Activated T-helper 1 cell treated with anti-CD3 and anti-CD28 coated beads, Interleukin-12 subunit alpha, Interleukin-12 subunit beta, Interleukin-2, Interleukin-4 antibody, amounts not matched to agents 30 ng/mL and 10 ng/mL and 1 ng/mL, durations not matched to agents 14 hours and 24 hours and 36 hours (primary cell): ENCODE measurements at places on chromosomes 12 and 14.

DNA sequence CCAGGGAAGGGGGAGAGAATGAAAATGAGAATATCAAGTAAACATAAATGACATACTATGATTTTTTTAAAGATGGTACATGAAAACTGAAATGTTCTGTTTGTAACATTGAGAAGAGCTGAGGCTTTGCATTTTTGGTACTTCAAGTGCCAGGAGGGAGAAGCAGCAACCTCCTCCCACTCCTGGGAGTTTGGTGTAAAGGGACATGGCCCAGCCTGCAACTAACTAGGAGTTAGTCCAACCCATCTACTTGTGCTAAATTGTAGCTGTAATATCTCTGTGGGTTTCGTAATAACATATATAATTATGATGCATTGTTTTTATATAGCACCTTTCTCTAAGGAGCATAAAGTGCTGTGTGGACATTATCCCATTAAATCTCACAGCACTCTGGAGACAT, 517.5 kb downstream of the NELL2 start:
- no peak for DNase-seq

- DNase-seq: no peak
Observed at GRCh38 chr12:52558781-52559445, 6.0 kb upstream of the KRT71 start.

DNA sequence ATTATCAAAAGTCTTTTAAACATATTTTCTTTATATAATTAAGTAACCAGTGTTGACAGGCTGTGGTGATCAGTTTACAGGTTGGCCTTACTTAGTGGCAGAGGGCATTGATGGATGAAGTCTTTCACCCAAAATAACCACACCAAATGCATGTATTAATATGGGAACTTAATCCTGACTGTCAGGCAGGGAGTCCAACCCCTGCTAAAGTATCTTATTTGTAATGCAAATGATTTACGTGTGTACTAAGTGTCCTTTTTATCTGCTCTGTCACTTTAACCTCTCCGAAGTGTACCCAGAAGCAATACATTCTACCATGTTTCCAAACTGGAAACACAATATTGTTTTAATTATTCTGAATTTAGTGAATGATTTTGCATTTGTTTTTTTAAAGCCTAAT, 1.4 kb downstream of the MYBPC1 start:
- no peak for DNase-seq

DNA sequence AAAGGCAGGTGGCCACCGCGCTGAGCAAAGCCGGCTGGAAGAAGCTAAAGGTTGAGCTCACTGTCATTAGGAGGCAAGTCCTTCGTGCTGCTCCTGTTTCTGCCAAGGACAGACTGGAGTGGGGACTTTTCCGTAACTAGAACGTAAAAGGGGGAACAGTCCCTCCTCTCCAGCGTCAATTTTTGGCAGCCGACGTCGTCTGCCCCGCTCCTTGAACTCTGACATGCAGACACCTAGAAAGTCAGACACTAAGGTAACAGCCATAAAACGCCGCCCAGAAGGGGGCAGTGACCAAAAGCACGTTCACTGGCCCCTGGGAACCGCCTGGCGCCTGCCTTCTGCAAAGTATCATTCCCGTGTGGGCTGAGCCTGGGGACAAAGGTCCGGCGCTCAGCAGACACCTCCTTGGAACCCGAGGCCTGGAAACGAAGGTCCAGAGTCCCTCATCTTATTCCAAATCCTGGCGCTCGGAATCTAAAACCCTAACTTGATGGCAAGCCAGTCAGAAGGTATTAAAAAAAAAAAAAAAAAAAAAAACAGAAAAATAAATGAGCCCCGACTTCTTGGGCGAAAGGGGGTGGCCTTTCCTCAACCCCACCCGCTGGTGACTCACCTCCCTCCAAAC, 1.1 kb upstream of the LRP1 start:
- peak; percentile 47 for DNase-seq

DNA sequence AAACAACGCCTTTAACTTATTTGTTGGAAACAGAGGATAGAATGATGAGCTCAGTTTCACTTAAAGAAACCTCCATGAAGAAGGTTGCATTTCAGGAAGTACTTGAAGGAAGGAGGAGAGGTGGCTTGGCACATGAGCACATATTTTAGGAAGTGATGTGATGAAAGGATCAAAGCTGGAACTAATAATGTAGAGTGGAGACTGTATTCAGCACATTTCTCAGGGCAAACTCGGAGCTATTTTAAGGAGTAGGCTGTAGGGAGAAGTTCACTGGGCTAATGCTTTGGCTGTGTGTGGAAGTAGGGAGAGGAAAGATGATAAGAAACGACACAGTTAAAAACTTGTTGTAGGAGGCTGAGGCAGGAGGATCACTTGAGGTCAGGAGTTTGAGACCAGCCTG, 272.8 kb downstream of the AKAP6 start:
- DNase-seq: no peak

GRCh38 chr14:105374389-105374788, 23.9 kb upstream of the TEX22 start:
- no peak for DNase-seq

DNA sequence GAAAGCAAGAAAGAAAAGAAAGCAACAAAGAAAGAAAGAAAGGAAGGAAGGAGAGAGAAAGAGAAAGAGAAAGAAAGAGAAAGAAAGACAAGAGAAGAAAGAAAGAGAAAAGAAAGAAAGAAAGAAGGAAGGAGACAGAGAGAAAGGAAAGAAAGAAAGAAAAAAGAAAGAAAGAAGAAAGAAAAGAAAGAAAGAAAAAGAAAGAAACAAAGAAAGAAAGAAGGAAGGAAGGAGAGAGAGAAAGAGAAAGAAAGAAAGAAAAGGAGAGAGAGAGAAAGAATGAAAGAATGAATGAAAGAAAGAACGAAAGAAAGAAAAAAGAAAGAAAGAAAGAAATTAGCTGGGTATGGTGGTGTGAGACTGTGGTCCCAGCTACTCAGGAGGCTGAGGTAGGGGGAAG, 400.1 kb upstream of the MDGA2 start:
- DNase-seq: no peak

DNA sequence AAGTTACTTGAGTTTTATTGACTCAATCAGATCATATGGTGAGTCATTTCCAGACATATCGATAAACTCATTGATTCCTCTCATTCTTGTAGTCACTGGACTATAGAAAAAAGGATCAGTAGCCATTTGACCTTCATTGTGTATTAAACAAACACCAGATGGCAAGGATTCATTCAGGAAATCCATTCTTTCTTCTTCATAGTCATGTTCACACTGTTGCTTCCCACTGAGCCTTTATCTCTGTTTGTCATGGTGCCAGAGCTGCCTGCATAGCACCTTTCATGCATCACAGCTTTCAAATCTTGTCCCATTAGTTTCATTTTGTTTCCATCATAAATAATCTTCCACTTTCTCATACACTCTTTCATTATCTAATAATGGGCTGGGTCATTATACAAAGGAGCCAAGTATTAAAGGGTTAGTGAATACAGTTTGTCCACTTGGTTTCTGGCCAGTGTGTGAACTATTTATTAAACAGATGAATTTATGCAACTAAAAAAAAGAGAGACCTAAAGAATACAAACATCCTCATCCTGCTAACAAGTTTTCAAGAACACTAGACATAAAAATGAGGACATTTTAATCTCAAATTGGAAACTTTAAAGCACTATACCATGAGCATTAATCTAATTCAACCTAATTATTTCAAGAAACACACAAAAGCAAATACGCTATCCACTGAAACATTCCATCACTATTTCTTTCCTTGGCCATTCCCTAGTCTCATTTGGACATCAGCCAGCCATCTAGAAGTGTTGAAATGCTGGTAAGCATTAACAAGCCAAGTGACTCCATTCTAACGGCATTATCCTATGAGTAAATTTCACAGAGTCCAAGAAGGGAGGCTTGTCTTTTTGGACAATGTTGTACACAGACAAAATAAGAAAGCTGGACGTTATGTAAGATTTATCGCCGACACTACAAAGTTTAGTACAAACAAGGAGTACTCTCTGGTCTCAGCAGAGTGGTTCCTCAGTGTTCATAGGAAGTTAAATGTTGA, 476.5 kb downstream of the FOXG1 start:
- no peak for DNase-seq

DNA sequence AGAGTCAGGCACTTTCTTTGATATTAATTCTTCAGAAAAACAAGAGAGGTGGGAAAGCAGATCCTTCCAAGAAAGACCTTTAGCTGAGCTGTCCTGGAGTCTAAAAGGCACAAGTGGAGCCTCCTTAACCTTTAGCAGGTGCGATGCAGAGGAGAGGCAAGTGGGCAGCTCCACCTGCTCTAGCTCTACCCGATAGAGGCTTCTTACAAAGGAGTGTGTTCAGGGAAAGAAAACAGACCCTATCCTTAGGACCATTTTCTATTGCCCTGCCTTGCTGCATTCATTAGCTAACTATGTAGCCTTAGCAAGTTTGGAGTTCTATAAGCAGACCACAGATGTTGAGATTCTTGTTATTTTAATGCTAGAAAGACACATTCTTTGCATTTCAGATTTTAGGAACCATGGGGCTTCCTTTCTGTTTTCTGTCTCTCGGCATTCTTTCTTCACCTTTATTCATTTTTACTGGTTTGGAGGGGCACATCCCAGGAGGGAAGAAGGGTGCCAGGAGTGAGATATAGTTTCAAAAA, 214.5 kb downstream of the EGLN3 start:
- DNase-seq: no peak

- no peak for DNase-seq
Observed at GRCh38 chr14:56120091-56120691, 2.0 kb downstream of the PELI2 start.

GRCh38 chr12:27293463-27293862, 39.2 kb upstream of the BMAL2 start:
- DNase-seq: no peak

DNA sequence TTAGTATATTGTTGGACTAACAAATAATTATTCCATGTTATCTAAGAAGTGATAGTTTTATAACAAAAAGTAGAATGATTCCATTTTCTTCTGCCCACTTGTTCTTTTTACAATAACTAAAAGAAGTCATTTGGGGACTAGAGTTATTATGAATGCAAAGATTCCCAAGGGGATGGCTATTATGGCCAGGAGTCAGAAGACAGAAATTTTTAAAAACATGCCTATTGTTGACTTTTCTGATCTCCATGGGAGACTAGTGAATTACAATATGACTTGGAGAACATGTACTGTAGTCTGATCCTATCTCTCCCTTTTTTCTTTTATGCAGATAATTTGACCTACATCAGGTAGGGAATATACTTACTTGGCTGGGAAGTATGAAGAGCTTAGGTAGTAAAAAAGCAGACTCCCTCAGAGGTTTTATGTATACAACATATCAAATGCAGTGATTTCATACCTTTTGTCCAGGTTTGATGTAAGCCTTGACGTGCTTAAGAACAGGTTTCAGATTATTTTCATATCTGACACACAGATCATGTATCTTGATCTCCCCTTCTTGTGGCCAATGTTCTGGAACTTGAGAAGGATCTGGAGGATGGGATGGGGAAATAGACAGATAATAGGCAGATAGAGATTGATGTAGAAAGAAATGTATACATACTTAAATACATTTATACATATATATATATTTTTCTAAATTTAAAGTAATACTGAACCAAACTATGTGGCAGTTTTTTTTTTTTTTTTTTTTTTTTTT, 41.0 kb upstream of the KCNJ8 start:
- DNase-seq: no peak

- DNase-seq: no peak
Observed at GRCh38 chr12:55718624-55719275, 1.4 kb upstream of the RDH5 start.

DNA sequence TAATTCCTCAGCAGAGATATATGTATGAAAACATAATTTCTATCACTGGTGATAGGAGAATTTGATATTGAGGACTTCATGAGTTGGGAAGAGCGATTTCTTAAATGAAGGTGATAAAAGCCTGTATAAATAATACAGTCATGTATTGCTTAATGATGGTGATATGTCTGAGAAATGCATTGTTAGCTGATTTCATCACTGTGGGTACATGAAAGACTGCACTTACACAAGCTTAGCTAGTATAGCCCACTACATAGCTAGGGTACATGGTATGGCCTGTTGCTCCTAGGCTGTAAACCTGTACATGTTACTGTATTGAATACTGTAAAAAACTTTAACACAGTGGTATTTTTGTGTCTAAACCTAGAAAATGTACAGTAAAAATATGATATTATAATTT, 63.4 kb downstream of the ANO4 start:
- no peak for DNase-seq

DNA sequence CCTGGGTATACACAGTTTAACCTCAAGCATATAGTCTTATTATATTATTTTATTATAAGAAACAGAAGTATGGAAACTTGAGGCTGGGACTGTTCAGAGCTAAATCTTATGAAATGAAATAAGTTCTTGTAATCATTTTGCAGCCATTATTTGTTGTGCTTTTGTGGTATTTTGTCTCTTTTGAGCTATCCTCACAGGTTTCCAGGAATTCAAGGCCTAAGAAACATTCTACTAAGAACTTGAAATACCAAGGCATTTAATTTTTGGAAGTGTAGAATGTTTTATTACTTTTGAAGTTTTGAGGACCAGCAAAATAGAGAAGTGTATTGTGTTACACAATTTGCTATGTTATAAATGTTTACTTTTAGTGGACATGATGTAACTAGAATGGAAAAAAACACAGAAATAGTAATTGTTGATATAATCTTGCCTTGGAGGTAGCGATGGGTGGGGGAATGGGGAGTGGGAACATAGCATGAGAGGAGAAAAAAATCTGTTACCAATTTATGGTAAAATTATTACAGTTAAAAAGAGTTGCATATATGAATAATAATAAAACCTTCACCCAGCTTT, 81.7 kb downstream of the CRADD start:
- no peak for DNase-seq

DNA sequence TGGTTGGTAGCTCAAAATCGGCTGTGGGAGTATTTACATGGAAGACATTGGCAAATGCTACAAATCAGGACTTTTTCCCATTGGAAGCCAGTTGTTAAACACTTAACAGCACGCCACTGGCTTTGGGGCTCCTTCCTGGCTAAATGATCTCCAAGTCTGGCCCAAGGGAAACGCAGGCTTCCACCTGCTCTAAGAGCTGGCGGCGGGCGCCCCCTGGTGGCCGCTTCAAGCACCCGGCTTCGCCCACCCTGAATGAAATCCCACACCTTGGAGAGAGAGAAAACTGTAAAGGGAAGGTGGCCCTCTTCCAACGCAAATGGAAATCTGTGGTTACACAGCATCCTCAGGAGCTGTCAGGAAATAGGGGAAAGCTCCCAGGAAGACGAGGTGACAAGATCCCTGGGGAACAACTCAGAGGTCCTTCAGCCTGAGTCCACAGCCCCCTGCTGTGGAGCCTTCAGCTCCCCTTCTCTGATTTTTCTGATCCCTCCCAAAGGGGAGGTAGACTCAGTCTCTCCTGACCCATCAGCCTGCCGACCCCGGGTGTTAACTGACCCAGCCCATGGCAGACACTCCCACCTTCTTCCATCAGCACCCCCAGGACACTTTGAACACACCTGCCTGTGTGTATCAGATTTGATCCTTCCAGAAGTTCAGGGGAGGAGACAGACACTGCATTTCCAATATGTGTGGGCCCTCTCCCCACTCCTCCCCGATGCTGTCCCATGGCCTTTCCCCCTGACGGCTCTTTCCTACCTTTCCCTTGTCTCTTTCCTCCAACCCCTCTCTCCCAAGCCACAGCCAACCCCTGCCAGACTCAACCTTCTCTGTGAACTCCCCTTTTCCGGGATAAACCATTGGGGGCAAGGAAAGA, 15.4 kb downstream of the SELPLG start:
- peak; percentile 69 for DNase-seq

- DNase-seq: no peak
Observed at GRCh38 chr12:143964-144649, 69.8 kb downstream of the SLC6A12 start.
